ENCODE measurements at places on chromosomes 7 and 10.

DNA sequence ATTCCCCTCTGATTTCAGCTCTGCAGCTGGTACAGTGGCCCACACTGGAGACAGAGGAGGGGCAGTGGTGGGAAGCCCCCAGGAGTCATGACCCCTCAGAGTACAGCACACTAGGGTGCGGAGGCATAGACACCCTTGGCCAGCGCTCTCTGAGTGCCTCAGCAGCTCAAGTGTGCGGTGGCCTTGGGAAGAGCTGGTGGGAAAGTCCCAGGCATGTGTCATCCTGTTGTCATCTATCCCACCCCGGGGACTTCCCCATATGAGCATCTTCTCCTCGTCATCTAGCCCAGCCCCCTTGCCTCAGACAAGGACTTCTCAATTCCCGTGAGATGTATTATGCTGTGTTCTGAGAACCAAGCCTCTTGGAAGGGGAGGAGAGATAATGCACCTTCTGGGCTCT, 15.6 kb upstream of the PPIF start:
- DNase-seq: peak; percentile 43

GRCh38 chr7:50657341-50657873, 92.2 kb upstream of the DDC start:
- DNase-seq: no peak

- no peak for DNase-seq
Measured at GRCh38 chr10:71964098-71964742, at the start of gene CHST3. CHST3 (plus strand) TSS chr10:71964395; CDS start chr10:72005843, 41,448 bp downstream.

DNA sequence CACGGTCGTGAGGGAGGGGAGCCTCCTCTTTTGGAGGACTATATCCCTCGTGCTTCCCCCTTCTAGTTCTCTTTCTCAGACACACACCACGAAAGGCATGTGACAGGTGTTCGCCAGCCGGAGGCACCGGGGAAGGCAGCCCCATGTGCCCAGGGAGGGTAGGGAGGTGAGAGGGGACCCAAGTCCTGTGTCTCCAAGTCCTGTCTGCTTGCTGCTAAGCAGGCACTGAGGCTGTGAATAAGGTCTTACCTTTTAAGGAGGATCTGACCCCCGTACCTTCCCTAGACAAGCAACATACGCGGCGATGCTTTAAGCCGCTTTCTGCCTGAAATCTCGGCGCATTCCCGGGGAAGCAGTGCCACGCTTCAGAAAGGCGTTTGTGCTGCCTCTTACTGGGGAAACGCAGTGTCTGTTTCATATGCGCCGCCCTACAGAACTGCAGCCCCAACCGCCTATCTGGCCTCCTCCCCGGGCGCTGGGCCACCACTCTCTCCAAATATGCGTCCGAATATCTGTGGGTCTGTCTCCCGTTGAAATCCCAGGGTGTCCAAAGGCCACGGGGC, 770 bp downstream of the PLXNA4 start:
- no peak for DNase-seq

GRCh38 chr10:5576154-5576748, 51.5 kb downstream of the CALML3 start:
- DNase-seq: no peak

DNA sequence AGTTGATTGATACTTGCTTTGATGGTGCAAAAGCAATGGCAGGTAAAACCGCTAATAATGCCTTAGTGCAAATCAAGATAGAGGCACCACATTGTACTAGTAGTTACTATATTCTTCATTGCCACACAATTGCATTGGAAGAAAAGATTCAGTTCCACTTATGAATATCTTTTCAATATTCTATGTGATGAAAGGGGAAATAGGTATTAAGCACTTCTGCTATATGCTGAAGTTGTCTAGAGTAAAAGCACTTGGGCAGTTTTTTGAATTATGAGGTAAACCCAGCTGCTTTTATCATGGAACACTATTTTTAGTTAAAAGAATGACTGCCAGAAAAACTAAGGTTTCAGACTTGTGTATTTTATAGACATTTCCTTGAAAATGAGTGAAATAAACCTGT, 15.5 kb downstream of the ENTPD7 start:
- no peak for DNase-seq

DNA sequence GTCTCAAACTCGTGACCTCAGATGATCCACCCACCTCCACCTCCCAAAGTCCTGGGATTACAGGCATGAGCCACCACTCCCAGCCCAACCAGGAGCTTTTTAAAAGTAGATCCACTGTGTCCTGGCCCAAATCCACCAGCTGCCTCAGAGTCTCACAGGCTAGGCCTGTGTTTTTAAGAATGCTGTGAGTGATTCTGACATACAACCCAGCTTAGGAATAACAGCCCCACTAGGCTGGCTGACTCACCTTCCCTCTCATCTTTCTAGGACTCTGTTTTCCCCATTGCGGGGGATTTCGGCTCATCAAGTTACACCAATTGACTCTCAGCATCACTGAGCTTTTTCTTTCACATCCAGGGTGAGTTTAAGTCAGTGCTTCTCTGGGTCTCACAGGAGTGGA, 207.6 kb downstream of the SKIDA1 start:
- no peak for DNase-seq

DNA sequence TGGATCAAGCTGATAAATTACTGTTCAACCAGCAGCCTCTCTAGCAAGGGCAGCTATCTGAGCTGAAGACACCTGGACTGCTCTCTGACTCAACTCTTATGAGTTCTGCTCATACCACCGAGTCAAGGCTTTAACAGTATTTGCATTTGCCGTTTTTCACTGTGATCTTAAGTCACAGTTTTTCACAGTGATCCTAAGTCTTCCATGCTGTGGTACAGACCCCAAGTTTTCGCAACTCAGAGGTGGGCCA, 31.3 kb downstream of the PIP4K2A start:
- no peak for DNase-seq

DNA sequence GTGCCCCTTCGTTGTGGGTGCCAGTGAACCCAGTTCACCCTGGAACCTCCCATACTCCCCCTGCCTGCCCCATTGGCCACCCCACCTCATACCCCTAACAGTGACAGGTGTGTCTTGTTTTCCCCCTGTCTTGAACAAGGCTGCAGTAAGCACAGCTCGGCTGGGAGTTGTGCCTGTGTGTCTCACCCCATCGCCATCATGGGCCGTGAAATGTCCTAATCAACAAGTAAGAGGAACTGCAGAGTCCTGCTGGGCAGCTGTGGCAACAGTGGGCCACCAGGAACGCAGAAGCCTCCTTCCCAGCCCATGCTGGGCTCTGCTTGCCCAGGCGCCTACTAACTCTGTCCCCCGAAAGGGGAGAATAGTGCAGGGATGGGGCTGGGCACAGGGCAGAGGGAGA, 91.6 kb downstream of the C10orf105 start:
- DNase-seq: no peak

- no peak for DNase-seq
Measured at GRCh38 chr7:6648815-6649104, 11.6 kb downstream of the ZNF316 start.

GRCh38 chr10:37582237-37582636, 275.2 kb downstream of the ZNF248 start:
- no peak for DNase-seq

GRCh38 chr10:9860045-9860444, 1157.6 kb upstream of the CELF2 start:
- DNase-seq: no peak

GRCh38 chr10:111984057-111984456, 199.5 kb downstream of the GPAM start:
- no peak for DNase-seq

DNA sequence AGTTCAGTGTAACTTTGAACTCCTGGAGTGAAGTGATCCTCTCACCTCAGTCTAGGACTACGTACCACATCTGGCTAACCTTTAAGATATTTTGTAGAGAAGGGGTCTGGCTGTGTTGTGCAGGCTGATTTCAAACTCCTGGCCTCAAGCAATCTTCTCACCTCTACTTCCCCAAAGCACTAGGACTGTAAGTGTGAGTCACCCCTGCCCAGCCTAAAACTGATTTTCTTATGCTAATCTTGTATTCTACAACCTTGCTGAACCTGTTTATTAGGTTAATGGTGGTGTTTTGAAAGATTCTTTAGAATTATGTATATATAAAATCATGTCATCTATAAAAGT, 58.0 kb downstream of the LCOR start:
- DNase-seq: no peak
